ENCODE measurements at places on chromosomes 3 and 15.
A peak's percentile ranks its signal among the peaks of the same experiment; 100 is the strongest.

- DNase-seq: no peak
Observed at GRCh38 chr15:60396100-60396499, 1.7 kb downstream of the ANXA2 start.

DNA sequence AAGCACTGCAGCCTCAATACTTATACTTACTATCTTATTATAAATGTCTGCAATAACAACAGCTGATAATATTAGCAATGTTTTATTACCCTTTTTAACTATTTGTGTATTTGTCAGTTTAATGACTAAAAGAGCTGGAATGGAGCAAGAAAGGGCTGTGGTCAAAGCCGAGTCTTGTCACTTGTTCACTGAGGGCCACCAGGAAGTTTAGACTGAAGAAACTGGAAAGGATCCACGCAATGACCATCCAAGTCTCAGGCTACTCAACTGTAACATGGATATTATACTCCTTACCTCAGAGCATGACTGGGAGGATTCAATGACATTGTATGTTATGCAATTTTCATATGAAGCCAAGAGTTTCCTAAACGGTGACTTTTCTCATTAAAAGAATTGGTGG, 90.4 kb downstream of the TJP1 start:
- no peak for DNase-seq

DNA sequence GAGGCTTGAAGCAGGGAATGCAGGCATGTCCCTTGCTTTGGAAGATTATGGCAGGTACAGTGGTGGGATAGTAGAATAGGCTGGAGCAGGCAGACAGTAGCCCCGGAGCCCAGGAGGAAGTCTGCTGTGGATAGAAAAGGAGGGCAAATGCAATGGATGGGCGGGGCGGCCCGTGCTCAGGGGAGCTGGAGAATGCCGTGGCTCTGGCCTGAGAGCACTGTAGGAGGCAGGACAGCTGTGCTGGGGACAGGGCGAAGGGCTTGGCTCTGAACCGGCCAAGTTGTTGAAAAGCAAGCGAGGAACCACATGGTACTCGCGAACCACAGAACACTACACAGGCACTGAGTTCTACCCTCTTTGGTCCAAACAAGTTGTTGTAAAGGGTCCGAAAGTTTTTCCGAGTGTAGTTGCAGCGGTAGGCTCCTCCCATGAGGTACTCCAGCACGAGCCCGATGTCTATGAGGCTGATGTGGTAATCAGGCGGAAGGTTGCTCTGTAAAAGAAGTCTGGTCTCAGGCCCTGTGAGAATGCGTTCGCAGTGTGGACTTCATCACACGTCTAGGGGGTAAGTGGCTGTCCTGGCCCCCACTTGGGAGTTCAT, 54.7 kb downstream of the TRPM1 start:
- no peak for DNase-seq

- DNase-seq: no peak
Observed at GRCh38 chr3:56055951-56056350, 412.3 kb downstream of the ERC2 start.

- no peak for DNase-seq
Observed at GRCh38 chr3:115832265-115832664, 209.0 kb downstream of the GAP43 start.

- no peak for DNase-seq
Observed at GRCh38 chr15:39645138-39645975, 64.5 kb downstream of the THBS1 start.

- DNase-seq: peak; percentile 64
Observed at GRCh38 chr3:122403489-122403888, 12.4 kb downstream of the WDR5B start.

DNA sequence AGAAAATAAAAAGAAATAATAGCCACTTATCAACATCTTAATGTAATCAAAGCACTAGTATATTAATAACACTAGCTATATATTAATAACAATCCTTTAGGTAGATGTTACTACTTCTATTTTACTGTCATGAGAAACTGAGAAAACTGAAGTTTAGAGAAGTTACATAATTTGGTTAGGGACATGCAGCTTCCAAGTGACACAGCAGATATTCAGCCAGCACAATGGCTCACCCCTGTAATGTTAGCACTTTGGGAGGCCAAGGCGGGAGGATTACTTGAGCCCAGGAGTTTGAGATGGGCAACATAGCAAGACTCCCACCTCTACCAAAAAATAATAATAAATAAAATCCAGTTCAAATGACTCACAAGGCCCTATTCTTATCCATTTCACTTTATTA, 1.9 kb upstream of the UBR1 start:
- DNase-seq: no peak

DNA sequence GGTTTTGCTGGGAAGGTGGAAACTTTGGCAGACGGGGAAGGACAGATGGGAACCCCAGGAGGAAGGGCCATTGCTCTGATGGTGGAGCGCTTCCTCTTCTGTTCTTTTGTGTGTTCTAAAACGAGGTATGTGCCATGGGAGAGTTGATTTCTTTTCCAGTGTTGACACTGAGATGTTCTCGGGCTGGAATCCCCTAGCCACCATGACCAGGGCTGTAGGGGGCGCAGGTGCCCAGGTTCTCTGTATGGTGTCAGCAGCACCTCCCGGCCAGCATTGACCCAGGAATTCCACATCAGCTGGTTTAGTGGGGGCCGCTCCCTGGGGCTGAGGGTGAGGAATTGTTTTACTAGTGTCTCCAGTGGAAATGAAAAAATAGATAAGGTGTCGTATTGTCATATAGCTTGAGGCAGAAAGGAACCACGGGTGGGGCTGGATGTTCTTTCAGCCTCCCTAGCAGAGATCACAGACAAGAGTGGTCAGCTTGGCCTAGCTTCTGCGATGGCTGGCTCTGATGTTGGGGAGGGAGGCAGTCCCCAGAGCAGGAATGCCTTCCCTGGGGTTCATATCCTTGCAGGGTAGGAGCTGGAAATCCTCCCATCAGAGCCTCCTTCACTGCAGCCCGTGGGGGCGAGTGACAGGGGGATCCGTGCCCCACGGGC, 34.2 kb upstream of the ACAD9 start:
- no peak for DNase-seq

DNA sequence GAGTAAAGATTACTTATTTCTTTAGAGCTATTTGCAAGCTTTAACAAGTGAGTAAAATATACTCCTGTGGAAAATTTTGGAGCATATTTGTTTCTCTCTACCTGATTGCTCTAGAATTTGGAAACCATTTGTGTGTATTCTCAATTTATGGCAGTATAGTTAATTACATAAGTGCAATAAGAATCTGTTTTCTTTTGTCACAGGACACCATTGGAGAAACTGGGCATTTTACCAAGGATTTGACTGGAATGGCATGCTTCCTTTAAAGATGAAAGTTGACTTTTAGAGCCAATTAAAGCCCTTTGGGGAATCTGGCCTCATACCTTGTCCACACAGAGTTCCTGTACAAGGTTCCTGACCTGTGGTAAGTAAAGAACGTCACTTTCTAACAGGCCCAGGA, 38.4 kb downstream of the PAQR5 start:
- no peak for DNase-seq

GRCh38 chr3:23740517-23740965, 65.2 kb upstream of the UBE2E1 start:
- peak; percentile 85 for DNase-seq

GRCh38 chr15:43896543-43896942, 69.7 kb downstream of the WDR76 start:
- no peak for DNase-seq

DNA sequence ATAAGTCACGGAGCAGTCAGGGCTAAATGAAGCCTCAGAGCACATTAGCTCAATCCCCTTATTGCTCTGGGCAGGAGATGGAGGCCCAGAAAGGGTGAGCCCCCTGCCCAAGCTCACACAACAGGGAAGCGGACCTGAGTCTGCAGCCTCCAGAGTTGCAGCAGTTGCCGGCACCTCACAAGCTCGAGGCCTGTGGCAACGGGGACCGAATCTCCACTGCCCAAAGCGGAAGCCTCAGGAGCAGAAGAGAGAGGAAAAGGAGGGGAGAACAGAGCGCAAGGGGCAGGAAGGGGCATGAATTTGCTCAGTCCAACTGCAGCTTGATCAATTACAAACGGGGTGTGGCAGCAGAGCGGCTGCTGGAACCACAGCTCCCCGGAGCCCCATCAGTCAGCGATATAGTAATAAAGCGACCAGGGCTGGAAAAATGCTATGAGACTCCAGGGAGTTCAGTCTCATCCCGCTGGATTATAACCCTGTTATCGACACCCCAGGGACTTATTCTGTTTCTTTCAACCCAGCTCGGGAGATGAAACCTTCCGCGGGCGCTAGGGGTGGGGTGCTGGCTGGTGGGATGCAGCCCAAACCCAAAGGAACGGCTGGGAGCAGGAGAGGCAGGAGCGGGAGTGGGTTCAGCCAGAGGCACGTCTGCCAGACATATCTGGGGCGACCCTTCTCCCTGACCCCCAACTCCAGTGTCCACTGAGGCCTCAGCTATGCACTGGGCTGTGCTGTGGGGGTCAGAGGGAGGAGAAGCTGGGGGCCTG, 219.7 kb upstream of the LINGO1 start:
- no peak for DNase-seq

GRCh38 chr15:68510558-68510957, 68.2 kb upstream of the CORO2B start:
- no peak for DNase-seq

DNA sequence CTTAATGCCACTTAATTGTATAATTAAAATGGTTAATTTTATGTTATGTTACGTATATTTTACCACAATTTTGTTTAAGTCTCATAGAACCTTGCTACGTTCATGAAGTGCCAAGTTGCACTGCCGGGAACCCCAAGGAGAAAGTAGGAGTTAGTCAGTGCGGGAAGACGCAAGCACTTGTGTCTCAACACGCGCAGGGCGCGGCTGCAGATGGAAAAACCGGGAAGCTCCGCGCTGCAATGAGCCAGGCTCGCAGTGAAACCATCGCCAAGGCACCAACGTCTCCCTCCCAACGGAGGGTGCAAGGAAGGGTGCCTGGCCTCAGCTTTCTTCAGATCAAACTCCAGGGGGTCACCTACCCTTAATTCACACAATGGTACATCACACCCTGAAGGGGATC, 21.6 kb downstream of the MAGI1 start:
- DNase-seq: no peak

- DNase-seq: no peak
Observed at GRCh38 chr3:98697225-98697624, 65.9 kb upstream of the ST3GAL6 start.

GRCh38 chr15:55327387-55327786, 8.4 kb downstream of the PIGB start:
- no peak for DNase-seq

- DNase-seq: no peak
Observed at GRCh38 chr3:28280781-28281180, 39.4 kb downstream of the CMC1 start.

DNA sequence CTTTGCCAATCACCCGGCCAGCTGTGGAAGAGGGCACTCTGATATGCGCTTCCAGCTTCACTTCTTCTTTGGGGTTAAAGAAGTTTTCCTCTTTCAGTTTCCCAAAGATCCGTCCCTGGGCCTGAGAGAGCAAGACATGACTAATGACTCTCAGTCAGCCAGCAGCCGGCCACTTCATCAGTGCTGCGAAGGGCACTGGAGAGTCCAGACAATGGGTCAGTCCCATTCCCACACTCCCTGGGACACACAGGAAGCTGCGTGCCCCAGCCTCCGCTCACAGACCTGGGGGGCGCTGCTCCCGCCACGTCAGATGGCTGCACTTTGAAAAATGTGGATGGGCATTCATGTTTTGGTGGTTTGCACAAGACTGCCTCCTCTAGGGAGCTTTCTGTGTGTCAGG, 63.3 kb downstream of the SENP2 start:
- DNase-seq: no peak

- DNase-seq: peak; percentile 30
Observed at GRCh38 chr3:129315223-129315997, 36.7 kb downstream of the HMCES start.

- no peak for DNase-seq
Observed at GRCh38 chr3:194817936-194818335, 132.3 kb downstream of the FAM43A start.

GRCh38 chr3:175307642-175308041, 448.5 kb downstream of the NAALADL2 start:
- DNase-seq: no peak

- DNase-seq: no peak
Observed at GRCh38 chr3:163890661-163891060, 1187.6 kb downstream of the SI start.

DNA sequence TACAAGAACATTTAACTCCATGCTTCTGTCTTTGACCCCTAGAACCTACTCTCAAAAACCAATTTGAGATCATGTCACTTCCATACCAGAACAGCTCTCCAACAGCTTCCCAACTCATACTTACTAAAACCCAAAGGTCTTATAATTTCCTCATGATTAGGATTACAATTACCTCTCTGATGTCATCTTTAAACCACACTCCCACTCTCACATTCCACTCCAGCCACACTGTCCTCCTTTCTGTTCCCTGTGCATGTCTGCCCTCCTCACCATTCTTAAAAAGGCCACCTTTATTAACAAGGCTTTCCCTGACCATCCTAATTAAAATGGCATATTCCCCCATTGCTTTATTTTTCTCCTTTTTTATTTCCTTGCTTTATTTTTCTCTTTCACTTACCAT, 18.9 kb downstream of the PHC3 start:
- DNase-seq: no peak

DNA sequence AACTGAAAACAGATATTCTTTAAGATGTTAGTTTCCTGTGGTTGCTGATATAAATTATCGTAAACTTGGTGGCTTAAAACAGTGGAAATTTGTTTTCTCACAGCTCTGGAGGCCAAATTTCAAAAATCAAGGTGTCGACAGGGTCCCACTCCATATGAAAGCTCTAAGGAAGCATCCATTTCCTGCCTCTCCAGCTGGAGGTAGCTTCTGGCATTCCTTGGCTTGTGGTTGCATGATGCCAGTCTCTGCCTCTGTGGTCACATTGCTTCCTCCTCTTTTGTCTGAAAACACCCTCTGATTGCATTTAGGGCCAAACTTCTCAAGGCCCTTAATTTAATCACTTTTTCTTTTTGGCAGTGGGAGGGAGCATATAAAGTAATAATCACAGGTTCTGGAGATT, 96.8 kb downstream of the PPM1L start:
- no peak for DNase-seq

- no peak for DNase-seq
Observed at GRCh38 chr3:183378545-183378944, 49.9 kb downstream of the MCF2L2 start.

GRCh38 chr3:117059067-117059955, 349.7 kb downstream of the TUSC7 start:
- DNase-seq: no peak

Data from foreskin keratinocyte (primary cell).